HCT116 (cell line): ENCODE measurements at places on chromosomes 4 and X.

- DNase-seq: no peak
- H3K4me1 ChIP-seq: peaks cover 18% of the 10 kb centered on the region
- no peak overlapping the region for H3K4me3 ChIP-seq
Observed at GRCh38 chrX:12954376-12954775, 20.5 kb upstream of the TMSB4X start.

DNA sequence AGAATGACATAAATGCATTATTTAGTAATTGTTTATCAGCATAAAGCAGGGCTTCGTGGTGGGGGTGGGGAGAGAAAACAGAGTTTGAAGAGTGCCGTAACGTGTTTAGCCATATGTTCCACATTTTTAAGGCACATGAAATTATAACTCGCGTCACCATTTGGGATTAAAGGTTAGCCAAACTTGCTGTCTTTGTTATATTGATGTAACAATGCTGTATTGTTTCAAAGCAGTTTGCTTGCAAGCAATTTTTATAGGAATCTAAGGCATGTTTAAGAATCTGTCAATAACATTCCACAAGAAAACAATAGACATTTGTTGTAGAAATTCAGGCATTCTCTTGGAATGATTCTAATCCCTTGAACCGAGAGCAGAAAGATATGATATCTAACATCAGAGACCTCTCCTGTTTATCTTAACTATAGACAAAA is 78.3 kb downstream of the CLDN22 start:
- peaks cover 19% of the 10 kb centered on the region; the same call in 1 of the 2 replicates for H3K36me3 ChIP-seq
- H3K27me3 ChIP-seq: no peaks in the 10 kb centered on the region
- no peak overlapping the region for H3K4me3 ChIP-seq
- DNase-seq: no peak

GRCh38 chr4:51862199-51862598 is 19.2 kb downstream of the DCUN1D4 start:
- H3K27me3 ChIP-seq: no peaks in the 10 kb centered on the region
- H3K27ac ChIP-seq: no peak overlapping the region
- H3K4me3 ChIP-seq: no peak overlapping the region

- no peaks in the 10 kb centered on the region for H3K4me1 ChIP-seq
- H3K27ac ChIP-seq: no peak overlapping the region
- no peaks in the 10 kb centered on the region for H3K36me3 ChIP-seq
- no peak overlapping the region for H3K4me3 ChIP-seq
- H3K27me3 ChIP-seq: no peaks in the 10 kb centered on the region
- DNase-seq: no peak
Observed at GRCh38 chrX:30627818-30628652, 25.2 kb upstream of the GK start.

- no peaks in the 10 kb centered on the region for H3K27me3 ChIP-seq
- H3K36me3 ChIP-seq: no peaks in the 10 kb centered on the region
- DNase-seq: no peak
- H3K27ac ChIP-seq: no peak overlapping the region
- no peak overlapping the region for H3K4me3 ChIP-seq
Observed at GRCh38 chr4:140138428-140138827, 15.6 kb downstream of the MAML3 start.

DNA sequence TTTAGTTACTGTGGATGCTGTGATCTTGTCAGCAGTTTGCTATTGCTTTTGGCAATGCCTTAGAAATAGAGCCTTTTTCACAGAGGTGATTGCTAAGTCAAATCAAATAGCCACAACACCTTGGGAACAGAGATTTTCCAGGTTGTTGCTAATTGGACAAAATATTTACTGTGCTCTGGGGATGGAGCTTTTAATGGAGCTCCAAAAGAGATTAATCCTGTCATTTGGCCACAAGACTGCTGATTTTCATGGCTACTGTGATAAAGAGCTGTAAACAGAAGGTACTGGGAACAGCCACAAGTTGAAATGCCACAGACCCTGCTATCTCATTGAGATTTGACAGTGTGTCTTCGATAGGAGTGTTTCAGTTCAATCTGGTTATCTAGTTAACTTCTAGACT is 1715.2 kb upstream of the ADGRL3 start:
- H3K27ac ChIP-seq: no peak overlapping the region
- H3K36me3 ChIP-seq: no peaks in the 10 kb centered on the region
- H3K4me1 ChIP-seq: no peaks in the 10 kb centered on the region
- H3K27me3 ChIP-seq: no peaks in the 10 kb centered on the region
- H3K4me3 ChIP-seq: no peak overlapping the region
